ENCODE measurements at places on chromosomes 11 and 22.
A peak's percentile ranks its signal among the peaks of the same experiment; 100 is the strongest.

DNA sequence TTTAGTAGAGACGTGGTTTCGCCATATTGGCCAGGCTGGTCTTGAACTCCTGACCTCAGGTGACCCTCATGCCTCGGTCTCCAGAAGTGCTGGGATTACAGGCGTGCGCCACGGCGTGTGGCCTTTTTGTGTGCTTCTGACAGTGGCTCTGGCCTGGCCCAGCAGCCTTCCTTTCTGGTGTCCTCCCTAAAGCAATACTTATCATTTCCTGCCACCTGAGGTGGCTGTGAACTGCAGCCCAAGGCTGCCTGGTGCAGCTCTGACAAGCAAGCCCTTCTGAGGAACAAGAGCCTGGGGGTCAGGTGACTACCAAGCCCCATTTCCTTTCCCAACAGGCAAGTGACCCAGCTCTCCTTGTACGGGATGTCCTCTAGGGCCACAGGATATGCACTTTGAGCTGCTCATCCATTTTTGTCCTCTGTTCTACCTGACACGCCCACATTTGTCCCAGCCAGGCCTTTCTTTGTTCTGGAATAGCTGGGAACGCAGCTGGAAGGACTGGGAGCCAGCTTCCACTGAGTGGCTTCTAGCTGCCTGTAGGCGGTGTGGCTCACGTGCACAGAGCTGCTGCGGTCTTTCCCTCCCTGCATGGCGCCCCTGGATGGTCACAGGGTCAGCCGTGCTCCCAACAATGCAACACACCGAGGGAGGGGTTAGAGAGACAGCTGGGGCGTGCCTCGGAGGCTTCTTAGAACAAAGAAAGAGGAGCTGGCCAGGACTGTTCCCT, 12.3 kb upstream of the BID start:
- no peak for DNase-seq

- no peak for DNase-seq
Observed at GRCh38 chr11:98568013-98568412, 452.7 kb upstream of the CNTN5 start.

DNA sequence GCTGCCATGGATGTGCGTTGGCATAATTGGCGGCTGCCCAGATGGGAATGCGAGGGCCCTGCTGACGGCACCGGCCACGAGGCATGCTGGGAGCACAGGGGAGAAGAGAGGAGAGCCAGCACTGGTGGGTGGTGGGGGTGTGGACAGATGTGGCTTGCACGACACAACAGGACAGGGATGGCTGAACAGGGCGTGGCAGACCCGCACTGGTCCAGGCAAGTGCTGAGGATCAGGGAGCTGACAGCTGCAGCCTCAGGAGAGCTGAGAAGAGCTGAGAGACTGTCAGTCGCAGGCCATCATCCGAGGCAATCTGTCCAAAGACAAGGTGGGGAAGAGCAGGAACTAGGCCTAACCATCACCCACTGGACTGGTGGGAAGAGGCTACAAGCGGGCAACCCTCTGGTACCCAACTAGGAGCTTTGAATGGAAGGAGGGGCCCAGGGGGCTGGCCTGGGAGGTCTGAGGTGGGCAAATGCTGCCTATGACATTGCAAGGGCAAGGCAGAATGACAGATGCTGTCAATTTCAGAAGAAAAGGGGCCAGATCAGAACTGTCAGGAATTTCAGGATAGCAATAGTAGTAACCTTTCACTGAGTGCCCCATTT, 2.4 kb downstream of the GNB1L start:
- DNase-seq: no peak

DNA sequence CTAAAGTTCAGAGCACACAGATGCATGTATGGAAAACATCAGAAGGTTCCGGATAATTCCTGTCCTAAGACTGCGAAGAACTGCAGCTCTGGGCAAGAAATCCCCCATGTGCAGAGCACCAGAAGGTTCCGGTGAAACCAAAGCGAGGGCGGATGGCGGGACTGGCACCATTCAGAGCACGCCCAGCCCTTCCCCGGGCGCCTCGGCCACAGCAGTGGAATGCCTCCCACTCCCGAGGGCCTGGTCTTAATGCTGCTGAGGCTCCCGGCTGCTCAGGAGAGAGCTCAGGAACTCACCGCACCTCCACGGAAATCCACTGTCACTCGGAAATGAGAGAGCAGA, 43.1 kb downstream of the BRD1 start:
- DNase-seq: no peak

DNA sequence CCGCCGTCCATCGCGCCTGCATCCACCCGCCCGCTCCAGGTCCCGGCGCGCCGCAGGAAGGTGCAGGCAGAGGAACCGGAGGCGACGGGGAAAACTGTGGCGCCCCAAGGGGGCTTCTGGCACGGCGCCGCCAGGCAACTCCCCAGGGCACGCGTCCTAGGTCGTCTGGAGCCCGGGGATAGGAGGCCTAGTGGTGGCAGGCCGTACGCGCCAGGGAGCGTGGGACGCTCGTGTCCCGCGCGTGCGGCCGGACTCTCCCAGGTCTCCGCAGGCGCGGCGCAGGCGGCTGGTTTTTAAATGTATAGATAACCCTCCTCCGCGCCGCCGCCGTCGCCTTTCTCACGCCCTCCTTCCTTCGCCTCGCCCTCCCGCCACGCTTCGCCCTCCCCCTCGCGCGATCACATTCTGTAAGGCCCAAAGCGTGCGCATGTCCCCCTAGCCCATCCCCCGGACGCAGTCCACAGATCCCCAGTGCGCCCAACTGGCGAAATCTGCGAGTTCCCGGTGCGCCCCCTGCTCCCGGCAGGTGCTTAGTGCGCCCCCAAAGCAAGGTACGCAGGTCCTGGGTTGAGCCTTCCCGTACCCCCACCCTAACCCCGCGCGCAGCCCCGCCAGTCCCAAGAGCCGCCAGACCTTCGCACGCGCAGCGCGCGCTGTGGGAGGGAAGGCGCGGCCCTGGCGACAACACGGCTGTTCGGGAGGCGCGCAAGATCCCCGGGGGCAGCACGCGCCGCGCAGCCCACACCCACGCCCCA, at the start of gene ASCL2:
ASCL2 (minus strand) TSS at position 267 of the 755 bp plus-strand sequence; CDS start at position 11, 256 bp downstream.
- no peak for DNase-seq

DNA sequence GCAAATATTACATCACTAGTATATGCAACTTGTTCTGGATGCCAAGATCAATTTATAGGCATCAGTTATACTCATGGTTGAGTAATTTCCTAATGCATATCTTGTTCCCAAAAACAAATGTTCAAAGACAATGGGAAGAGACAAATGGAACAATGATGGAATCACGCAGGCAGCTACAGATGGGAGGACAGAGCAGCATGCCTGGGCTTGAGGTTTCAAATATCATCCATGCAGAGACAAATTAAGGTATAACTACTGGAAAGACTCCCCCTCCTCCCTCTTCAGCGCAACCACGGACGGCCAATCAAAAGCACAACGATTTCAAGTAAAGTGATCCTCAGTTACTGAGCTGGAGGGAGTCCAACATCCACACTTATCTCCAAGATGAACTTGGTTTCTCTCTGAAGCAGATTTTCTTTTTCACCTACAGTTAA, 106.8 kb downstream of the CCDC83 start:
- no peak for DNase-seq

DNA sequence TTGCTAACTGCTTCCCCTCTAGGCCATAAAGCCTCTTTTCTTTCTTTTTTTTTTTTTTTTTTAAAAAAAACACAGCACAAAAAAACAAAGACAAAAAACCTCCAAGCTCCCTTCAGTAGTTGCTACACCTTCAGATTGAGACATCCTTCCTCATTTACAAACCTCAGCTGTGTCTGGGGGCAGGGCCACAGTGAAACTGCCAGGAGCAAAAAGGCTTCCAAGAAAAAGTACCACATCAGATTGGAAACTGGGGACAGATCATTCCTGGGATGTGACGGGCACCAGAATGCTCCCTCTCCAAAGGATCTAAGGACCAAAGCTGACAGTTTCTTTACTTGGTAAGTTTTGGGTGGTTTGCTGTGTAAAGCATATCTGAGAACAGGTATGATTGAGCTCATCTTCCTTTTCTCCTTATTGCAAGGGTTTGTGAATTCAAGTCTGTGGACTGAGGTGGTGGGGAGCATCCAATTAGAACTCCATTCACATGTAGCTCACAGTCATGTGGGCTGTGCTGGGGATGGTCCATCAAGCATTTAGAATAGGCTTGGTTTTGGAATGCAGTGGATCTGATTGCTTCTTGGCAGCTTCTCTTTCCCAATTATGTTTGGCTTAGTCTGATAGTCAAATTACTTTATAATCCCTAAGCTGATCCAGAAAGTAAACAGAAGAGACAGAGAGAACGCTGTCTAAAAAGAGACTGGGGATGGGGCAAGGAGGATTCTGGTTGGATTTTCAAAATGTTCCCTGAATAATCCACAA, 705 bp downstream of the BBOX1 start:
- DNase-seq: no peak

DNA sequence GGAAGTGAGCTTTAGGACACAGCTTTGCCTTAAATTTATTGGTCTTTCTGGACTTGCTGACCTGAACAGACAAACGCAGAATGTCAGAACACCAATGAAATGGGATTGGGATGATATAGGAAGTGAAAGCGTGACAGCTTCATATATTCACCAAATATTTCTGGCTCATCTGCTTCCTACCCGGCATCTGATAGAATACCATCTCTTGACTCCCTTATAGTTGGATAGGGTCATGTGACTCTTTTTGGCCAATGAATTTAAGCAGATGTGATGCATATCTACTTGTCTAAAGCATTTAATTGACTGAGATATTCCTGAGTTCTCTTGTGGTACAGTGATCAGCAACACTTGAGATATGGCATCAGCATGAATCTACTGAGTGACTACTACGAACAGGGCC, 2.5 kb upstream of the CAPRIN1 start:
- DNase-seq: no peak

DNA sequence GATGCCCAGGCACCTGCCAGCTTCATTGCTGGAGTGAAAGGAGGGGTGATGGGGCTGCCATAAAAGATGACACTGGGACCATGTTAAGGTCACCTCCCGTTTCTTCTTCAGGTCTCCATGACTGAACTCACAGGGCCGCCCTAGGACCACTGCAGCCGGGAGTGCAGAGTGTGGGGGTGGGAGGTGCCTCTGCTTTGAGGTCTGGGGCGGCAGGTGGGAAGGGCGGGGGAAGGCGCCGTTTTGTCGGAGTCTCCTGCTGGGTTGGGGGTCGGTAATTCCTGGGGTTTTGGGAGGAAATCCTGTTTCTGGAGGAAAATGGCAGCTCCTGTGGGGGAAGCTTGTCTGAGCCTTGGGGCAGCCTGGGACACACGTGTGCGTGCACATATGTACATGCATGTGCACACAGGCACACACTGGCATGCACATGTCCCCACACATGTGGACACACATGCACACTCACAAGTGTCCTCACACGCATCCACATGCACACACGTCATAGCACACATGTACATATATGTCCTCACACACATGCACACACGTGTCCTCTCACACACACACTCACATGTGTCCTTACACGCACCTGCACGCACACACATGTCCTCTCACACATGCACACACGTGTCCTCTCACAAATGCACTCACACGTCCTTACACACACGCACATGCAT, 990.9 kb downstream of the BRD1 start:
- no peak for DNase-seq

- no peak for DNase-seq
Observed at GRCh38 chr22:25655371-25655935, 86.5 kb upstream of the MYO18B start.

DNA sequence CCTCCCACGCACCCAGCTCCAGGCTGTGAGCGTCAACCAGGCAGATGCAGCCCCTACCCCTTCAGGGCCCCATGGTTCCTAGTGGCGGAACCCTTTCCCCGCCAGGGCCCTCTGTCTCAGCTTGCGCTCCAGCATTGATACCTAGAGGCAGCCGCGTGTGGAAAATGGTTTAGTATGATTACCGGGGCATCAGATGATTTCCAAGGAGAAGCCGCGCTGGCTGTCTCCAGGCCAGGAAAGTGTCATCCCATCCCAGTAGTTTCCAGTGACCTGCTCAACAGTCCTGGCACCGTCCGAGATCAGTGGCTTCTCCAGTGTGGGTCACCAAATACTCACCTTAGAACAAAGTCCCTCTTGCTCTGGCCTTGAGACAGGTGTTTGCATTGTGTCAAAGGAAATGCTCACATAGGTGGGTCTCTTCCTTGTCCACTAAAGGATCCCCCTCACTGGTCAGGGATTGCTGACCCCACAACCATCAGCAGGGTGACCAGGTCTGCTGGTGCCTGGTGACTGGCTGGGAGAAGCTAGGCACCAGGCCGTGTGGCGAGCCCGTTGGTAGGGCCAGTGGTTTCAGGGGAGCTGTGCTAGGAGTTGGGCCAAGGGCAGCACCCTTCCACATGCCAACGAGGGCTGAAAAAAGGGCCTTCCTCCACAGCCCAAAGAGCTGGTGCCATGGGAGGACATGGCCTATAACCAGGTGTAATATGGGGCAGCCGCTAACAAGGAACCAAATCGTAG, 109.4 kb downstream of the MORC2 start:
- DNase-seq: no peak

- no peak for DNase-seq
Observed at GRCh38 chr11:100929377-100929776, 200.2 kb downstream of the PGR start.

DNA sequence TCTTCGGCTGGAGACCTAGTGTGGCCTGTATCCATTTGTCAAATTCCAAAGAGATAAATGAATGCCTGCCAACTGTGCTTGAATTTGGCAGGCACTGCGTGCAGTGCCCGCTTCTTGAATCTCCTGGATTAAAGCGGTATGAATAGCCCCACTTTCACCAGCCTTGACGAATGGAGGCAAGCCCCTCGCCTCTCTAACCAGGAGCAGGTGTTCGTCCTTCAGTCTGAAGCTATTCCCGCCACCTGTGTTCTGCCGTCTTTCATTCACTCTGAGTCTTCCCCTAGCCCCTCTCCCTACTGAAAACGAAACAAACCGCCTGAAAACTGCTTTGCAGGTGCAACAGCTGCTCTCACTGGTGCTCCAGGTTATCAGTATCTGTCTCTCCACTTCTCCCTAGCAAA, 11.2 kb downstream of the NLRP14 start:
- no peak for DNase-seq

DNA sequence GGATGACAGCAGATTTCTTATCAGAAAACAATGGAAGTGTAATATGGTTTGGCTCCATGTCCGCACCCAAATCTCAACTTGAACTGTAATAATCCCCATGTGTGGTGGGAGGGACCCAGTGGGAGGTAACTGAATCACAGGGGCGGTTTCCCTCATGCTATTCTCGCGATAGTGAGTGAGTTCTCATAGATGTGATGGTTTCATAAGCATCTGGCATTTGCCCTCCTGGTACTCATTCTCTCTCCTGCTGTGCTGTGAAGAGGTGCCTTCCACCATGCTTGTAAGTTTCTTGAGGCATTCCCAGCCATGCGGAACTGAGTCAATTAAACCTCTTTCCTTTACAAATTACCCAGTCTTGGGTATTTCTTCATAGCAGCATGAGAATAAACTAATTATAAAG, 81.0 kb upstream of the SCUBE2 start:
- no peak for DNase-seq

GRCh38 chr11:121722431-121723245, 269.9 kb upstream of the SORL1-AS1 start:
- DNase-seq: peak; percentile 79

GRCh38 chr11:100011697-100012096, 675.4 kb upstream of the ARHGAP42 start:
- no peak for DNase-seq

Measured in SHP77 (cell line).